ENCODE measurements at places on chromosomes 3 and 15. TPM values are rescaled to one million over a fixed set of nuclear protein-coding genes. Genes with fewer than 3 reads are reported as not detected.

The C3orf22 gene
- total RNA-seq, result not detected

The IGSF10 gene
- total RNA-seq, result not detected

The MKRN3 gene
- 0.80 TPM for total RNA-seq

The SCAANT1 gene
- total RNA-seq, result not detected

The MUSTN1 gene
- total RNA-seq, result 1.6 TPM

The ACTC1 gene
- not detected for total RNA-seq

The C15orf62 gene
- total RNA-seq, result not detected

The TM4SF1 gene
- total RNA-seq, result 154 TPM

The TTLL13 gene
- 0.11 TPM for total RNA-seq

The ITIH3 gene
- total RNA-seq, result not detected

The PLSCR4 gene
- total RNA-seq, result 1.3 TPM

The C2CD4B gene
- total RNA-seq, result not detected

The TGM4 gene
- total RNA-seq, result 0.08 TPM

The TNFAIP8L3 gene
- total RNA-seq, result 1.1 TPM

The NPAP1 gene
- total RNA-seq, result not detected

The CORO2B gene
- 1.0 TPM for total RNA-seq

The FBXL22 gene
- total RNA-seq, result 0.30 TPM

The HYAL3 gene
- total RNA-seq, result 11.6 TPM

The AGBL1 gene
- total RNA-seq, result not detected

The P3H2 gene
- total RNA-seq, result 76.2 TPM

The SH3GL3 gene
- total RNA-seq, result 0.23 TPM

The REC114 gene
- total RNA-seq, result not detected

The ZNF620 gene
- total RNA-seq, result 0.39 TPM

The PEX5L gene
- total RNA-seq, result 0.15 TPM

The ZNF717 gene
- 11.8 TPM for total RNA-seq

The FSIP1 gene
- total RNA-seq, result 0.76 TPM

The SPATA12 gene
- total RNA-seq, result not detected

The ALDH1A2 gene
- total RNA-seq, result not detected

The UNC13C gene
- total RNA-seq, result not detected

The LMAN1L gene
- total RNA-seq, result not detected

The CLDN11 gene
- total RNA-seq, result 3.4 TPM

The RBP2 gene
- not detected for total RNA-seq

The ATP13A5 gene
- not detected for total RNA-seq

The RARB gene
- total RNA-seq, result not detected

The TUBGCP5 gene
- total RNA-seq, result 14.9 TPM

The PSTPIP1 gene
- total RNA-seq, result 4.6 TPM

The IL17RD gene
- 1.1 TPM for total RNA-seq

The ZNF148 gene
- 12.5 TPM for total RNA-seq

The MYL3 gene
- not detected for total RNA-seq

The PLCB2 gene
- total RNA-seq, result 1.3 TPM

The CRYGS gene
- total RNA-seq, result 0.84 TPM

The SEMA3B gene
- total RNA-seq, result 3.5 TPM

The ARL14 gene
- not detected for total RNA-seq

The PTPRG gene
- total RNA-seq, result 10.1 TPM

The HRG gene
- total RNA-seq, result not detected

The SHQ1 gene
- total RNA-seq, result 11.3 TPM

The CCDC80 gene
- total RNA-seq, result 10.3 TPM

The GOLGA6L7 gene
- total RNA-seq, result not detected

The COL6A5 gene
- not detected for total RNA-seq

The BFSP2 gene
- total RNA-seq, result not detected

The CRTC3 gene
- total RNA-seq, result 9.0 TPM

The PROK2 gene
- total RNA-seq, result not detected

The SIDT1 gene
- total RNA-seq, result 0.04 TPM

The CXCR6 gene
- not detected for total RNA-seq

The CTXN2 gene
- total RNA-seq, result not detected

The GNAT1 gene
- total RNA-seq, result not detected

The SLC51A gene
- not detected for total RNA-seq

The GPR171 gene
- not detected for total RNA-seq

The GMNC gene
- total RNA-seq, result not detected
